ENCODE measurements at places on chromosomes 1 and 21. TPM values are rescaled to one million over a fixed set of nuclear protein-coding genes. Genes with fewer than 3 reads are reported as not detected.

The MASP2 gene
- not detected for total RNA-seq

- no peak for DNase-seq
Measured at GRCh38 chr1:99119188-99119587, 114.5 kb upstream of the PLPPR5 start.

The LEMD1 gene
- total RNA-seq, result 1.4 TPM

DNA sequence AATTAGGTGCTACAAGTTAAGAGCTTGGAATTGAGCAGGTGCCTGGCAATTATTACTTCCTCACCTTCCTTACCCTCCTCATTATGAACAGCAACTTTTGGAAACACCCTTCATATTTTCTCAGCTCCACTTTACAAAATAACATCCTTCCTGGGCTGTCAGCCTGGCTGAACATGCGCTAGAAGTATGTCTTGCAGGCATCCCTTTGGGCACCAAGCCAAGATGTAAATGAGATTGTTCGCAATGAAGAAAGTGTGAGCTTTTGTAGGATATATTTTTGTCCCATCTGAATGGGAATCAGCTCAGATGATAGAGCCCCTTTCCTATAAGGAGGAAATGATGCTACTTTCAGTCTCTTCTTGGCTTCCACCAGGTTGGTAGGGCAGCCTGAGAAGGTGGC, 245.9 kb downstream of the KAZN start:
- DNase-seq, result no peak

DNA sequence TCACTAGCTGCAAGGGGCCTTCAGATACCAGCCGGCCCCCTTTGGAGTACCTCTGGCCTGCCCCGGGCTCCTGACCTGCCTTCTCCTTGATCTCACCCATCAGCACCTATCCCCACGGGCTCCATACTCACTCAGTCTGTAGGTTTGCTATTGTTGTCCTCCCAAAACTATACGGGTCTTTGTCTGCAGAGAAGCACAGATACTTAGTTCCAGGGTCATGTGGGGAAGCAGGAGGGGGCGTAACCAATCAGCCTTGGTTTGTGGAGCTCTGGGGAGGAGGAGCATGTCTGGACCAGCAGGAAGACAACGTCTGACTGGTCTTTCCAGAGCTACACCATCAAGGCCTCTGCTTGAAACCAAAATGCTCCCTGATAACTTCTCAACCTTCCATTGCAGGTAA, 15.2 kb downstream of the TMEM63A start:
- no peak for DNase-seq

DNA sequence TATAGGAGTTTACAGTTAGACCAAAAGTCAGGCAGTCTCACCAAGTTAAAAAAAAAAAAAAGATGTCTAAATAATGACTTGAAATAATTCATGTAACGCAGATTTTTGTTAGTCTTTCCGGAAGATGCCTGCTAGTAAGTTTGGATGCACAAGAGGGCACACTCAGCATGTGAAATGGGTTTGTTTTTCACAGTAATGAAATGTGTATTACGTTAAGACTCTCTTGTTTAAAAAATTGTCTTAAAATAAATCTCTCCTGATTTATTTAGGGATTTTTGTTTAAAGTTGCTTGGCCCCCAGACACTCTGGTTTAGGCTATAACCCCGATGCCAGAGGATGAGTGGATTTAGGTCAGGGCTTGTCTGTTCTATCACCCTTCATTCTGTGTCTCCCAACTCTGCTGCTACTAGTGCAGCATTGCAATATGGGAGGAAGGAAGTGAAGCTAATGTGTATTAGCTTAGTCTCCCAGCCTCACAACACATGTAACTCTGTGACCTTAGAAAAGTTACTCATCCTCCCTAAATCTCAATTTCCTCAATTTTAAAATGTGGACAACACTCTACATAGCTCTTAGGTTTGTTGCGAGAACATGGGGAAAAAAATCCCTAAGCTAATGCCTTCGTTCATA, 25.7 kb downstream of the CTH start:
- no peak for DNase-seq

- DNase-seq, result no peak
Measured at GRCh38 chr1:152367436-152367835, 7.6 kb upstream of the FLG2 start.

DNA sequence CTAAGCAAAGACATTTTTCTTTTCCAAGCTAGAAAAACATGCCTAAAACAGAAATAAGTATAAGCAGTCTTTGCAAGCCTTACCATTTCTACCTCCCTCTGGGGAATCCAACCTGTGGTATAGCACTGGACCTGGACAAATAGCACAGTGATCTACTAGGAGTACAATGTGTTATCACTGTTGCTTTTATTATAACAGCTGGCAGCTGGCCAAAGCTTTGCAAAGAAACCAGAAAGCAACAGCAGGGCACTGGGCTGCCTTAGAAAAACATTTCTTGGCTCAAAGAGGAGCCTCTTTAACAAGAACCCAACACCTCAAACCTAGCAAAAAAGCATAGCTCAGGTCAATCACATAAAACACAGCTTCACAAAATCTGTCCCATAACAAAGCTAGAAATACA, 294.5 kb upstream of the GREM2 start:
- no peak for DNase-seq

DNA sequence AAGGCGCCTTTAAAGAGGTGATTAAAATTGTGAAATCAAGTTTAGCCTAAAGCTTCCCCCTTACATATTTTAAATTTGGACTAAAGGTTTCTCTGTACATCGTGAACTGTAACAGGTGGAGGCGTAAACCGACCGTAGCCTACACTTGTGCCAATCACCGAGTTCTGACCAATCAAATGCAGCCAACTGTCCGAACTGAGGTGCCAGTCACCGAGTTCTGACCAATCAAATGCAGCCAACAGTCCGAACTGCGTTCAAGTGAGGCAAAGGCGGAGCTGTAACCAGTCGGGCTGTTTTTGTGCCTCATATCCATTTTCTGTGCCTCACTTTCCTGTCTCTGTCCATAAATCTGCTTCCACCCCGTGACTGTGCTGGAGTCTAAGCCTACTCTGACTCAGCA, 7.4 kb downstream of the TFF1 start:
- no peak for DNase-seq

DNA sequence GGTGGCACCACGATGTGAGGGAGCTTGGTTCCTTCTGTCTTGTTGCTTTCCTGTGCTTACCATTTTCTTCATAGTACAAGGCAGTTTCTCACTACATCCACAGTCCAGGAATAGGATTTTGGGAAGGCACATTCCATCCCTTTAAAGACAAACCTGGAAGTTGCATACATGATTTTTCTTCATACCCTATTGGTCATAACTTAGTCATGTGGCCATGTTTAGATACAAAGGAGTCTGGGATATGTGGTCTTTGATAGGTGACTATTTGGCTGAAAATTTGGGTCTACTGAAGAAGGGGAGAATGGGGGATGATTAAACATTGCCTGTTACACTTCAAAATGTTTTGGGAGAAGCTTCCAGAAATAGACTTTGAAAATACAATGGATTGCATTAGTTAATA, 7.0 kb downstream of the DYRK1A start:
- DNase-seq, result no peak

The EPHA8 gene
- total RNA-seq, result not detected

DNA sequence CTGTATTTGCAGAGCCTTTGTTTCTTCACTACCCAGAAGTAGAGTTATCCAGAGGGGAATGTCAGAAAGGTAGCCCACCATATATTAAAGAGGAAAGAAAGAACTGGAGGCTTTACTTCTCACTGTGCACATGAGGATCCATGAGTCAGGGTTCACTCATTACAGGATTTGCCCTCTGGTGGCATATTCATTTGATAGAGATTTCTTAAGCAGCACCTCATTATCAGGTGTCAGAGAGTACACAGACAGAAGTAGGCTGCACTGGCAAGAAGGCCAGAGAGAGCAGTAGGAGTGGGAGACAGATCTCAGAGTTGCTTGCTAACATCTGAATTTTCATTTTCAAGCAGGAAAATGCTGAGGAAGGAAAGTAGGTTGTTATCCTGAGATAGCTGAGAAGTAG, 123.8 kb downstream of the PIK3R3 start:
- no peak for DNase-seq

DNA sequence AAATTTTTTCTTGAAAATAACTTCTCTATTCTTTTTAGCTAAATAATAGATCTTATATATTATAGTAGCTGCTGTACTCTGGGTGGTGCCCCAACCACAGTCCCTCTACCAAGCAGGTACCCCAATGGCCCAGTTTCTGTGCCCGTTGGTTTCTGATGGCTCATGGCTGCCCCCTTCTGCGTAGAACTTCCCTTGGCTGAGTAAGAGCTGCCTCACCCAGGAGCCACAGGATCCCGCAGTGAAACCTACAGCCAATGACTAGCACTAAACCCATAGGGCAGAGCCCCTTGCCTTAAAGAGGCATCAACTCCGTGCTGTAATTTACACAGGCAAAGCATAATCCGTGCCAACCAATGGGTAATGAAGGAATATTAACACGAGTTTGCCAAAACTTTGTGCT, 247.5 kb downstream of the USH2A start:
- DNase-seq, result no peak

DNA sequence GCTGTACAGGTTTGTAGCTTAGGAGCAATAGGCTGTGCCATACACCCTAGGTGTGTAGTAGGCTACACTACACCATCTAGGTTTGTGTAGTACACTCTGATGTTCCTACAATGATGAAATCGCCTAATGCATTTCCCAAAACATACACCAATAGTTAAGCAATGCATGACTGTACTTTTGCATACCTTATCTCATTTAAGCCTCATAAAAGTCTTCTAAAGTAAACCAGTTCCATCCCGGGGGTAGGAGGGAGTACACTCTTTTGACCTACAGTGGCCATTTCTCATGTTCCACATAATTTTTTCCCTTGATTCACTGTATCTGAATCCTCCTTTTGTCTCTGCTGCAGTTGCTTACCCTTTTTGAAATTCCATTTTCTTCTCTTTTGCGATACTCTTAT, 12.2 kb downstream of the TRMT13 start:
- no peak for DNase-seq

The CSF3R gene
- 4.9 TPM for total RNA-seq
